Endodermal cell (in vitro differentiated cells): ENCODE measurements at places on chromosomes 1 and 21. TPM values are rescaled to one million over a fixed set of nuclear protein-coding genes. Genes with fewer than 3 reads are reported as not detected.

DNA sequence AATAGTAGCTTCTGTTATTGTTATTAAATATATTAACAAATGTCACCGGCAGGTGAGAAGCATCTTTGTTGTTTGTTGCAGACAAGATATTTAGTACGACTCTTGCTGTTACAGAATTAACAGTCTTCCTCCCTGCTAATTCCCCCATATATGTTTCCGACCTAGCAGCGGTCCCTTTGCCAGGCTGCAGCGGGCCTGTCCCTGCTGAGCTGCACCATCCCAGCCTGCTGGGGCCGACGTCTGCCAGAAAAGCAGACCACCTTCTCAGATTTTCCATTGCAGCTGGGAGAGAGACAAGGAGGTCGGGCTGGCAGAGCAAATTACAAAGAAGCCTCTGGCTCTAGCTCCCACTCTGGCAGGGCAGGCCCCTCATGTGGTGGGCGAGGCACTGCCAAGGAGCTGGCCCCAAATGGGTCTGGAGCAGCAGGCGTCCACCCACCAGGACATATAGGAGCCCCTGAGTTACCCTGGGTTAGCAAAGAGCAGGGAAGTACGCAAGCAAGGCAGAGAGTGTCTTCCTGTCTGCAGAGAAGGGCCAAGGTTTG lies 142.7 kb downstream of the FOXD2 start:
- peak; percentile 49 for DNase-seq

- DNase-seq: no peak
Observed at GRCh38 chr1:239858057-239858456, 233.6 kb upstream of the FMN2 start.

GRCh38 chr1:39177706-39178105 lies 26.8 kb upstream of the MACF1 start:
- DNase-seq: no peak

DNA sequence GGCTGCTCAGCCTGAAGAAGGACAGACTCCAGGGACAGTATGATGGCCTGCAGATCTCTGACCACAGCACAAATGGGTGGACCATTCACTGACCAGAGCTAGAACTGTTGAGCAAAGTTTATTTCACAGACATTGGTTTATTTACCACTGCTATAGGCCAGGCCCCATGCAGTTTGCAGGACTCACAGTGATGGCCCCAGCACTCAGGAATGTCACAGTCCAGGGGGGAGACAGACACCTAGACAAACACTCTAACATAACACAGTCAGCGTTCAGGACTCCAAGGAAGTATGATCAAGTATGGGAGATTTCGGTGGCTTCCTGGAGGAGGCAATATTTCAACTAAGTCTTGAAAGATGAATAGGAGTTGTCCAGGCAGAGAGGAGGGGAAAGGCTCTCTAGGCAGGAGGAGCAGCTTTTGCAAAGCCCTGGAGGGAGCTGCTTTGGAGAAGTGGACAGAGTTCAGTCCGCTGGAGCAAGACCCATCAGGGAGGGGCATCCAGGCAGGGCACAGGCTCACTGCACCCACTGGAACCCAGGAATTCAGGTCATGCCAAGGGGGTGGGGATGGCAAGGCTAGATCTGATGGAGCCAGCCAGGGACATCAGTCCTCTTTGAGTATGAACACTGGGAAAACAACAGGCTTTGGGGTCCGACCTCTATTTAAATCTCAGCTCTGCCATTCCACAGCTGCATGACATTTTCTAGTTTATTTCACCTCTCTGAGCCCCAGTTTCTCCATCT lies 454.3 kb downstream of the MATN1 start:
- peak; percentile 40 for DNase-seq

DNA sequence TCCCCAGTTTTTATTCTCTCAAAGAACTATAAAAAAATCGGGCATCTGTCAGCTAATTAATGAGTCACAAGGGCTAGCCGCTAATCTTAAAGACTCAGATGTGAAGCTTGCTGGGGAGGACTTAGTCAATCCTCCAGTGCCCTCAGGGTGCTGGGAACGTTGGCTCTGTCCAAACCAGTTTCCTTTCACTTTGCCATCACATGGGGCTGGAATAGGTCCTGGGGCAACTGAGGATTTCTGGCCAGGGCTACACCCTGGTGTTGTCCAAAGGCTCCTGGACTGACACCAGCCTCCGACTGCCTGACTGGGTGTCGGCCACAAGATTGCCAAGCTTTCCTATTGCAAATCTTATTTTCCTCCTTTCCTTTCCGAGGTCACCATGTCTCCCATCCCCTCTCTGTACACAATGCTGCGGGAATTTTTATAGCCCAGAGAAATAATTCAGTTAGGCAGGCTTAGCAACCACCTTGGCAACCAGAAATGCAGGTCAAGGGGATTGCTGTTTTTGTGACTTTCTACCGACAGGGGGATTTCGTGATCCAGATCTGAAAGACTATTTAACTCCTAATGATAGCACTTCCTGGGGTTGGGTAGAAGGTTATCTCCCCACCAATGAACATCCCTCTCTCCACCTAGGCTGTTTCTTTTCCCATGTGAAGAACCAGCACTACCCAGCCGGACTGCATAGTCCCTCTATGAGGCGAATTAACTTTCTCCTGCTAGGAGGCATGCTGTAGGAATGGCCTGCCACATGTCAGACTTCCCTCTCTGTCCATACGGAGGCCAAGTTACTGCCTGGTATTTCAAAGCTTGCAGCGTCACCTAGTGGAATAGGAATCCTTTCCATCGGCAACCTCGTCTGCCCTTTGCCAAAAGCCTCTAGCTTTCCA lies 29.9 kb upstream of the CTBS start:
- DNase-seq: peak; percentile 74

DNA sequence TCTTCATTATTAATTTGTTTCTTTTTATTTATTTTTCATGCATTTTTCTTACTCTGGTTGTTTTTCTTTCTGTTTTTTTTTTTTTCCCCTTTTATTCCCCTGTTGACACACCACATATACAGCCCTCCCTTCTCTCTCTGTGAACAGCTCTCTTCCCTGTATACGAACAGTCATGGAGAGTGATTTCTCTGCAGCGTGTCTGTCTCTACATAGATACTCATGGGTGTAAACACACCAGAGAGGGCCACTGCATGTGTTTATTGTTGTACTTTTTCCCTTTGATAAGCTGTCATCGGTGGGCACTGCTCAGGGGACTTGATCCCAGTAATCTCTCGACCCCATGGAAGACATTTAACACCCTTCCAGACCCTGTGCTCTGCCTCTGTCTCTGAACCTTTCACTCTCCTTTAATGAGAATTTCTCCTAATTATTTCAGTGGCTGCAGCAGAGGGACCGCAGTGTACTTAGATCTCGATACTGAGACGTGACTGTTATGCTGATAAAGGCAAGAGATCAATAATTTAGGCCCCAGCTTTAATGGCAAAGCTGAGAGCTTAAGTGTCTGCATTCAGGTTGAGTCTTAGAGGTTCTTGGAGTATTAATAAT lies 113.1 kb downstream of the PBX1 start:
- no peak for DNase-seq

GRCh38 chr21:41921021-41921420 lies 32.8 kb downstream of the C2CD2 start:
- DNase-seq: no peak

DNA sequence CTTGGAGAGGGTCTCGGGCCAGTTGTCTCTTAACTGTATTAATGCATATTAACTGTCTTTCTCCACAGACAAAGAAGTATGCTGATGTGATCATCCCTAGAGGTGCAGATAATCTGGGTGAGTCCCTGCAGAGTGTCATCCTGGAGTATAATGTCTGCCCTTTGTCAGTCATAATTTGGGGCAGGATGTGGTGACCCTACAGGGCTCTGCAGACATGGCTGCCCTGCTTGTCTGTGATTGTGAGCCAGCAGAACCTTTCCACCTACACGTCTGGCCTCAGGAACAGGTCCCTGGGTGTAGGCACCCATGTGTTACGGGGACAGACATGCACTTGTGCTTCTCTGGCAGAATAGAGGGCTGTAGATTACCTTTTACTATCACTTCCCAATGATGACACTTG lies 78.4 kb downstream of the UCK2 start:
- peak; percentile 29 for DNase-seq

GRCh38 chr1:215958841-215959240 lies 391.7 kb downstream of the KCTD3 start:
- DNase-seq: no peak

DNA sequence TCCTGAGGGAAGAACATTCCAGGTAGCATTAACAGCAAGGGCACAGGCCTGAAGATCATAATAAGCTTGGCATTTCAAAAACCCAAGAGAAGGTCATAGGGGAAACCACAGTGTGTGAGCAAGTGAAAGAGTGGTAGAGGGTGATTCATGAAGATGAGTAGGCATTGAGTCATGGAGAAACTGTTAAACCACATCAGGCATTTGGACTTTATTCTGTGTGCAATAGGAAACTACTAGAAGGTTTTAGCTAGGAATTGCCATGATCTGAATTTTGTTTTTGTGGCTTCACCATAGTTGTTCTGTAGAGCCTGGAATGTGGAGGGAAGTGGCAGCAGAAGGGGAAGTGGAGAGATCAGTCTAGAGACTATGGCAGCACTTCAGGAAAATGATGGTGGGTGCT lies 359.0 kb upstream of the PTBP2 start:
- no peak for DNase-seq

GRCh38 chr1:160547422-160547821 lies 24.4 kb upstream of the SLAMF6 start:
- no peak for DNase-seq

DNA sequence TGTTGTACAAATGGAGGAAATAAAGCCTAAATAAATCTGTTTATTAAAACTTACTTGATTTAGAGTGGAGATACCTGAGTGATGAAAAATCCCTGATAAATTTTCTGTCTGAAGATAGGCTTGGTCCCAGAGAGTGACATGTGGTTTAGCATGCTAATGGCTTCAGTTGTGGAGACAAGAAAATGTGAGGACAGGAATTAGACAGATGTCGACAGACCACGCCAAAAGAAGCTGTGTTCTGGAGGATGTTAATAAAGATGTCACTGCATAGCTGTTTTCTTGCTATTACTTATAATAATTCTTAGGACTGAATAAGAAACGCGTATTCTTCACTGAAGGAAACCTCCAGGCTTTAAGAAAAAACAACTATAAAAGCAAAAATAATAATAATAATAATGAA lies 154.9 kb downstream of the OLFM3 start:
- DNase-seq: no peak

DNA sequence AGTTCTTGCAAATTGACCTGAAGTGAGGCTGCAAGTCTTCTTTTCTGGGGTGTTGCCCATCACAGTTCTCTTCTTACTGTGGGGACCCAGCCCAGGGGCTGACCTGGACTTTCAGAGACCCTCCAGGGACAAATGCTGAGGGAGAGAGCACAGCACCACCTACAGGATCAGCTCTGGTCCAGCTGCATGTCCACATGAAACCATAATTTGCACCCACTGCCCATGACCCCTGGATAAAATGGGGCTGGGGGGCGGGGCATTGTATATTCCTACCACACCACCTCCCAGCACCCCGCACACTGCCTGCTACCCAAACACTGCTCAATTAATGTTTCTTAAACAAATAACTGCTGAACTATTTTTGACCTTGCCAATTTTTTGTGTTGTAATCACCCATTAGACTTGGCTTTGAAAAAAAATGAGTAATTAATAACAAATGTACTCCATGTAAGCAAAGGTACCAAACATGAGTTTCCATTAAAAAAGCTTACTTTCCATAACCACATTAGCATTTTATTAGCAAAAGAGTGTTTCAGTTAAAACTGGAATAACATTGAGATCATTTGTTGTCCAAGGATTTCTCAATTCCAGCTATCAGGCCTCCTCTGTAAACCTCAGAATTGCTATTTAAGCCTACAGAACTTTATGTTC lies 168.0 kb upstream of the RAB4A start:
- DNase-seq: peak; percentile 65

DNA sequence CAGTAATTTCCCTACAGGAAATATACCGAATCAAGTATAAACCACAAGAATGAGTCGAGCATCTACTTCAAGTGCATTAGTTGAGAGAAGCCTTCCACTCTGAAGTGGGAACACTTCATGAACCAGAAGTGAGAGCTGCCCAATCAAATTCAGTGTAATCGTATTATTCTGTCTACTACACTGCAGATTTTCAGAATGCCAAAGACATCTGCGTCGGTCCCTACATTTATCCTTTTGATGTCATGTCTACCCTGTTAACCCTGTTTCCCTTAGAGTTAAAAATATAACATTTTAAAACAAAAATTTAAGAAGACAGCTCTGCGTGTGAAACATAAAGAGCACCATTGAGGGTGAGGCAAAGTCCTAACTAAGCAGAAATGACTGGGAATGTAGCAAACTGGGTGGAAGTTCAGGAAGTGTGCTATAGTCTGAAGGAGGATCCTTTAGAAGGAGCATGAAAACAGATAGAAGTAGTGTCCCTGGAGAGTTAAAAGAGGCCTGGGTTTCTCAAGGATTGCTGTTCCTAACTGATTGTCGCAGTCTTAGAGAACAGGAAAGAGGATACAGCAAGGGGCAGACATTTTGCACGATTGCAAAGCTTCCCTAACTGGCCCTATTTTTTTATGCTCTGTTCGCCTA lies 291.2 kb downstream of the PTPRC start:
- no peak for DNase-seq

- DNase-seq: no peak
Observed at GRCh38 chr1:14062669-14063068, 362.7 kb downstream of the PRDM2 start.

GRCh38 chr1:77942400-77943140 lies 36.3 kb downstream of the FUBP1 start:
- no peak for DNase-seq

- DNase-seq: peak; percentile 55
Observed at GRCh38 chr21:37582590-37582989, 216.0 kb downstream of the DYRK1A start.

DNA sequence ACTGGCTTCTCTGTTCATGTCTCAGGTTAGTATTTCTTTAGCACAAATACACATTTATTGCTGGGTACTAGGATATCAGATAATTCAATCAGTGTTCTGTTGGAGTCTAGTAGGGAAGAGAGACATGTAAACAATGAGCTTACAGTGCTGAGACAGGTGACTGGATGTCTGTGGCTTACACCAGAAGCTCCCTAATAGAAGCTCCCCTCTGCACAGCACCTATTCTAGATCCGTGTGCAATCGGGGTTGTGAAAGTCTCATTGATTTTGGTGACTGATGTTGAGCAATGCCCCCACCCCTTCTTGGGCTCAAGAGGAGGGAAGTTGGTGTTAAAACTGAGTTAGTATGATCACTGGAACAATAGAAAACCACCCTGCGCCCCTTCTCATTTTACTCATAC lies 279.2 kb downstream of the RPS6KC1 start:
- no peak for DNase-seq

GRCh38 chr1:179087665-179088064 lies 5.8 kb downstream of the TOR3A start:
- DNase-seq: peak; percentile 95

DNA sequence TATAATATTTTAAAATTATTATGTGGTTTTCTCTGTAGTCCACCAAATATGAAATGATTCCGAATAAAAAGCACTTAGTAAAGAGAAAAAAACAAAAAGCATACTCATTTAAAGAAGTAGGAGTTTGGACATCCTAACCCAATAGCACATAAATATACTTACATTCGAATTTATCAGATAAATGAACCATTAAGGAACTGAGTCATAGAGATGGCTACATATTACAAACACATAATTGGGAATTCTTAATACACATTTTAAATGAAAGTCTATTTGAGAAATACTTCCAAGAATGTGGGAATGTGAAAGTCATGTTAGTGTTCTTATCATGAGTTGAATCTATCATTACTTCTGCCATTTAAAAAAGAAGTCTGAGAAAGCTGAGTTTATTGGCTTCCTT lies 75.0 kb downstream of the USP24 start:
- DNase-seq: no peak

Gene LGR6
- 0.45 to 1.2 TPM (median 0.73 TPM) in 3 replicates for total RNA-seq

Gene WNT4
- 0.11 and 0.44 TPM in 2 replicates for total RNA-seq

Gene TCEANC2
- 5.9 to 8.1 TPM (median 6.6 TPM) in 3 replicates for total RNA-seq

Gene CFAP410
- 35.7 to 78.6 TPM (median 44.0 TPM) in 3 replicates for total RNA-seq

Gene FAAH
- 35.7 to 56.6 TPM (median 53.4 TPM) in 3 replicates for total RNA-seq

Gene CD160
- not detected in 2 replicates for total RNA-seq

Gene CYYR1
- total RNA-seq: 16.9 and 17.4 TPM in 2 replicates

Gene ZMPSTE24
- 14.5 to 43.1 TPM (median 42.4 TPM) in 3 replicates for total RNA-seq

Gene HSD3B2
- not detected in 2 replicates for total RNA-seq
